ENCODE measurements at places on chromosomes 7 and 10.

DNA sequence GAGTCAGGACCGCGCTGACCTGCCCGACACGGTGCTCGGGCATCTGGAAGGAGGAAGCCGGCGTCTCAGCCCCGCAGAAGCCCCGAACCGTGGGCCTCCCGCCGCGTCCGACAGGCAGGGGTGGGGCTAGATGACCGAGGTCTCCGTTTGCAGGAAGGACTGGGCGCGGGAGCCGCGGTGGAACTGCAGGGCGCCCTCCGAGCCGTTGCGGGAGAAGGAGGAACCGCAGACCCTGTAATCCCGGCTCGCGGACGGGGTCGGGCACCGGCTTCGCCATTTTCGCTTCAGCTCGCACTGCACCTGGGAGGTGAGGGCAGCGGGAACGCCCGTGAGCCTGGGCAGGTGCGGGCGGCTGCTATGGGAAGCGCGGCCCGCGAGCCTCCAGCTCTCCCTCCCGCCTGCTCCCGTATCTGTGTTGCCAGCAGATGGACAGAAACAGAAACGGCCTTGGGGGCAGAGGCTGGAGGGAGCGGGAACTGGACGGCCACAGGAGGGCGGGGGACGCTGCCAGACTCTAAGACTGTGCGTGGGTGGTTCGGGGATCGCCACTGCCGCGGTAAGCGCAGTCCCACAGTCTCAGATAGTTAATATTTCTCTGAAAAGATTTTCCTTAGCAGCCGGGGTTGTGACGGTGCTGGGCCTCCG, 114.1 kb downstream of the VIPR2 start:
- no peak for DNase-seq

DNA sequence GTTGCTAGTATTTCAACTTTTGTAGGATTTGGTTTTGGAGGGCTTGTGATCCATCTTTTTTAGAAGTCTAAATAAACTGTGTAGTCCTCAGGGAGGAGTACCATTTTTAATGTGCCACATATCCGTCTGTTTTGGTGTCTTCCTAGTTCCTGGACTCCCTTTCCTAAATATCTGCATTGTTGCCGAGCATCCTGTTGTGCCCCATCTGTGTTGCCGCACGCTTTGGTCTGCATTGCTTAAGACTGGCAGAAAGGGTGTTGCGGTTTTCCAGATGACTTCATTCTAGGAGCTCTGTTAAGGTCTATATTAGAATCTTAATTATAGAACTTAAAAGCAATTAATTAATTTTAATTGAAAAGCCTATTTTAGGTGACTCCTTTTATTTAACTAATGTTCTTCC, 49.4 kb downstream of the RBM33 start:
- DNase-seq = no peak

DNA sequence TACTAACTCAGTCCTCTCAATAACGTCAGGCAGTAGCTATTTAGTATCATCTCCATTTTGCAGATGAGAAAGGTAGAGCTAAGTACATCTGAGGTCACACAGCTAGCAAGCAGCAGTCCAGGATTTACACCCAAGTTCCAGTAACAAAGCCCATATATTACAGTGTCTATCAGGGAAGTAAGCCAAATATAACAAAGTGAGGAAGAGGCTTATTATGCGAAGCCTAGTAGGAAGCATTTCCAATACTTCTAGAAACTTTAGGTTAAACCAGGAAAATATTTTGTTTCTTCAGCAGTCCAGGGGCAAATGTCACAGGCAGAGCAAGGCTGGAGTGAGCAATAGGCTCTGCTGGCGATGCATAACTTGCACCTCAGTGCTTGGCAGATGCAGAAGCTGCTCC, 53.9 kb downstream of the NOC3L start:
- no peak for DNase-seq

DNA sequence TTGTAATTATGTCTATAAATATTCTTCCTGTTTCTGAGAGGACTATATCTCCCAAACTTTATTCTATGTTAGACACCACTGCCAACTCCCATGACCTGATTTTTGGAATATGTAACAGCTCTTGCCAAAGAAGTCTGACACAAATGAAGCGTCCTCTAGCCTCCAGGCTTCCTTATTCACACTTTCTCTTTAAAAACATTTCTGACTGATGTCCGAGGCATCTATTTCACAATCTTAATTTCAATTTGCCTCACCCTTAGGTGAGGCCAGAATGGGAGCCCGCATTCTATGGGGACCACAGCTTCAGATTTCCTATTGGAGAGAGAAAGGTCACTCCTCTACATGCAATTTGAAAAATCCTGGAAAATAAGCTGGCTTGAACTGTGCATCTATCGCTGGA, 873.2 kb downstream of the GATA3 start:
- no peak for DNase-seq

DNA sequence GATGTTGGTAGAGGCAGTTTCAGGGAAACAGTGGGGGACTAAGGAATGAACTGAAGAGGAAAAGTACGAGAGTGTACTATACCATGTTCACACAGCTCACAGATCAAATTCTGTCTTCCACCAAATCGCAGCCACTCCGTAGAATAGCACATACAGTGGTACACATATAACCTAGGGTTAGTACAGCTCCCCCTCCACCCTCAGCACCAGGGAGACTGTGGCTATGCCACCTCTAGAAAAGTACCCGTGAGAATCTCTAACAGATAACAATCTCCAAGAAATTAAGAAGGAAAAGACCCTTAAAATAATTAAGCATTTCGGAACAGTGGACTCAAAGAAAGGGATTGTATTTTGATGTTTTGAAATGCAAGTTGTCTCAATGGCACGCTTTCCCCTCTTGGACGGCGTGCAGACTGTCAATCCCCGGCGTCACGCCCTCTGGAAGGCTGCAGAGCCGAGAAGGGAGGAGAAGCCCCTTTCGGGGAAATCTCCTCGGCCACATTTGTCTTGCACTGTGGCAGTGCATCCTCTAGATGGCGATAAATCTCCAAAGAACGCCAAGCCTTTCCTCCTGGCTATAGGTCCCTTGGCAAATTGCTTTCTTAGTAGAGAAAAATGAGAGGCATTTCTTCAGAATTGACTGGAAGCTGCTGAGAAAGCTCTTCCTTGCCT, 345.0 kb downstream of the REEP3 start:
- no peak for DNase-seq

- DNase-seq = no peak
These were observed 7.8 kb downstream of the LIPM start for GRCh38 chr10:88810196-88810961.

GRCh38 chr10:44581996-44582395, 197.1 kb upstream of the CXCL12 start:
- DNase-seq = no peak

DNA sequence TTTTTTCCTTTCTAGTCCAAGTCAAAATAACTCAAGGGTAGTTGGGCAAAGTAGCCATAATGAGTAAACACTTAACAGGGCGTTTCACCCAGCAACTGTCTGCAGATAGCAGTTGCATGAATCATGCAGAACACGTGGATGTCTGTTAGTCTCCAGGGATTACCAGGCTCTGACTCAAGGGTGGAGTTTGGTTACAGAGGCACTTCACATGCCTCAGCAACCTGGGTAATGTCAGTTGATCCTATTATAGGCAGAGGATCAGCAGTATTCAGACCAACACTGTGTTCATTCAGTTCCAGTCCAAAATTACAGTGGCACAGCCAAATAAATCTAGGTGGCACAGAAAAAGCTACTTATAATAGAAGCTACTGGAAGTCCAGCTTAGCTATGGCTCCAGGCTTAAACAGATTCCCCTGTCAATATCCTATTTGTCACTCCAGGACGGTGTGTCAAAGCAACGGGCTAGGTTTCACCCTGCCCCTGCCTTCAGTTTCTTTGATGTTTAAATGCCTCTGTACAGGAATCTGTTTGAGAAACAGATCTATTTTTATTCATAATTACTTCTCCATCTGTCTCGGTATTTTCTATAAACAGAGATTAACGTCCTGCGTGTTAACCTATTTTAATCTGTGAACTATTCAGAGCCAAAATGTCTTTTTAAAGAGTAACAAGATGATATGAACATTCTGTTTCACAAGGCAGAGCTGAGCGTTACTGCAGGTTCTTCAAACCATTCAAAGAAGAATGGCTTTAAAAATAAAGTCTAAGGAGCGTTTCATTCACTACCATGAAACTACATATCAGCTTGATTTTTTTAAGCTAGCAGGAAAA, 162.6 kb upstream of the AKR1E2 start:
- DNase-seq = no peak

DNA sequence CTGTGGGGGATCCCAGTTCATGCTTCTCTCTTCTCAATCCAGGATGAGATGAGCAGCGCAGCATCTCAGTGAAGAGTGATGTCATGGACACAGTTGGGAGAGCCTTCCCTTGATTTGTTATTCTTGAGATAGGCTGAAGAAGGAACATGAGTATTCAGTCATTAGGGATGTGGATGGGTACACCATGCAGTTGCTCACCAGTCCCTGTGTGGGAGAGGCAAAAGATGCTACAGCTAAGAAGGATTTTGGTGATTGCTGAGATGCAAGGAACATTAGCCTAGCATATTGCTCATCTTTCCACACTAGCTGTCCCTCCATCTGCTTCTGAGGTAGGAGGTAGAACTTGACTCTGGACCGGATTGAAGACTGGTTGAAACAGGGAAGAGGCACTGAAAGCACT, 179.6 kb downstream of the GALNT17 start:
- no peak for DNase-seq

- DNase-seq = no peak
These were observed 3.1 kb upstream of the HOXA4 start for GRCh38 chr7:27133409-27134231.

DNA sequence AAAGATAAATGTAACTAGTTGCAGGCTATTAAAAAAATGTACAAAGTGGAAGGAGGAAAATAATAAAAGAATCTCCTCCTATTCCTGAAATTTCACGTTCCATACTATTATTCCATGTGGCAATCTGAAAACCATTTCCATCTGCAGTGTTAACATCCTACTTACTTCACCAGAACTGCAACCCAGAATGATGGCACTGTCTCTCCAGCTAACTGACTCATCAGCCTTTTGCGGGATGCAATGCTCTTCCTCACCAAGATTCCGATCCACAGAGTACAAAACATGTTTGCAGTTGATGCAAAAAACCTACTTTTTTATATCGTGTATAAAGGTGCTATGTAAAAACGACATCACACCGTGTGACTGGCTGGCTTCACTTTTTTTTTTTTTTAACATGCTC, 50.8 kb downstream of the ESYT2 start:
- no peak for DNase-seq

- DNase-seq = no peak
These were observed 49.0 kb upstream of the ZRANB1 start for GRCh38 chr10:124892905-124893304.
